ENCODE measurements at places on chromosomes 2 and 18.

DNA sequence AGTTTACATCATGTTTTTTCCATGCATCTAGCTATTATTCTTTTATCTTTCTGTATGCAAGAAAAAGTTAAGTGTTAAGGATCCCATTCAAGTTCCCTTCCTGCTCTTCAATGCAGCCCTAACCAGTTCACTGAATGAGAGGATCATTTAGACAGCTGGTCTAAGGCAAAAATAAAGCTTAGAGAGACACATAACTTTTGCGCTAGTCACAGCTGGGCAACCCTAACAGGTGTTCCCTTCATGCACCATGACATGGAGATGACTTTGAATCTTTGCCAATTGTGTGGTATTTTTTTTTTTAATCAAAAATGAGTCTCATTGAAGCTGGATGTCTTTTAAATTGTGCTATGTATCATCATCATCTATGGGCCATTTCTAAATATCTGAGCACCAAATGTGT, 393.8 kb upstream of the CYRIA start:
- no peak for DNase-seq

GRCh38 chr2:207073801-207074678, 91.7 kb downstream of the KLF7 start:
- peak; percentile 36 for DNase-seq

DNA sequence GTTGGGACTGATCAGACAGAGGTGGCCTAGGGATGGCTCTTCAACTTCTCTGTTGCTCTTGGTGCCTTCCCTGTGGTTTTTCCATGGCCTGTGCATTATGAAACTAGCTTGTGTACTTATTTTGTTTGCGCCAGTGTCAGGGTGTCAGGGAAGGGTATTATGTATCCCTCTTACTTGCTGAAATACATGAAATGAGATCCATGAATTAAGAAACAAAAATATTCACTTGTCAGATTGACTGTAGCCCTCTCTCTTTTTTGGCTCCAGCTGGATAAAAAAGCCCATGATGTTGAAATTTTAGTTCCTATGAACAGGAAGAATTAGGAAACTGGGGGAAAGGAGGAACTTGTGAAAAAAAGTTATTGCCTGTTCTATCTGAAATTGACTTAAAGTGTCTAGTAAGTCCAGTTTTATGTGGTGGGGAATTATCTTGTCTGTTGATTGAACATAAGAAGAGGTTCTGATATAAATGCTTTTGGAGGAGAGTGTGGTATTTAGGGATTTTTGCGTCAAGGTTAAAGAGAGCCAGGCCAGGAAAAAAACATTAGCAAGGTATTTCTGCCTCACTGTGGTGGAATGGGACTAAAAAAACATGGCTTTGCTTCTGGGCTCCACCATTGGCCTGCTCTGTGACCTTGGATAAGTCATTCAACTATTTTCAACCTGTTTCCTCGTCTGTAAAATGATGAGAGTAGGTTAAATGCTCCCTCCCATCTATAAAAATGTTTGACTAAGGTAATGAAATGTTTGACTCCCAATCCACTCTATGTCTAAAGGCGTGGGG, 12.0 kb downstream of the UGP2 start:
- peak; percentile 45 for DNase-seq

GRCh38 chr2:10124538-10125045, 2.1 kb downstream of the RRM2 start:
- DNase-seq = peak; percentile 89

DNA sequence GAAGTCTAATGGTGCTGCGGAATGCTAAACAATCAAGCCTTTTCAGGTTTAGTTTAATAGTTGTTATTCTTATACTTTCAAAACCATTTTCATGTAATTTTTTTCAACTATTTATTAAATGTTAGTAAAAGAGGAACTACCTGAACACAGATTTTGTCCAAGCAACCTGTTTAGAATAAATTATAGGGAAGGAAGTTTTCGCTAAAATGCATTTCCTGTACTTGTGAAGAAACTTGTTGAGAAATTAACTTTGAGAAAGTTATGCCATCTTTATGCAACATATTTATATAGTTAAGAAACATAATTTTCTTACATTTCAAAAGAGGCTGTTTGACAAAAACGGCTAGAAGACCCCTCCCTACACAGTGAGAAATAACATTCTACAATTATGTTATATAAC, 16.6 kb downstream of the MAP4K4 start:
- DNase-seq = no peak

DNA sequence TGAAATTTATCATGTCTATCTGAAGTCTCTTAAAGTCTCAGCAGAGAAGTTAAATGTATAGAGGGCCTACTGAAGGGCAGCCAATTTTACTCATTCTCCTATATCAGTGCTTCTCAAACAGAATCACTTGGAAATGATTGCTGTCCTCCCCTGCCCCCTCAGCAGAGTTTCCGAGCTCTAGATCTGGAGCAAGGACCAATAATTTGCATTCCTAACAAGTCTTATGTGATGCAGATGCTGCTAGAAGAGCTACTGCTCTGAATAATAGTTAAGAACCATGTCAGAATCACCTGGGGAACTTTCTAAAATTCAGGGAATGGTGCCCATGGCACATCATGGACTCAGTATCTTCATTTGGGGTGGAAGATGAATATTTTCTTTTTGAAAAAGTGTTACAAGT, 105.6 kb upstream of the EPHA4 start:
- no peak for DNase-seq

GRCh38 chr2:120520929-120521912, 175.3 kb downstream of the INHBB start:
- DNase-seq = peak; percentile 55

GRCh38 chr2:105143467-105144151, 97.9 kb upstream of the GPR45 start:
- DNase-seq = no peak

DNA sequence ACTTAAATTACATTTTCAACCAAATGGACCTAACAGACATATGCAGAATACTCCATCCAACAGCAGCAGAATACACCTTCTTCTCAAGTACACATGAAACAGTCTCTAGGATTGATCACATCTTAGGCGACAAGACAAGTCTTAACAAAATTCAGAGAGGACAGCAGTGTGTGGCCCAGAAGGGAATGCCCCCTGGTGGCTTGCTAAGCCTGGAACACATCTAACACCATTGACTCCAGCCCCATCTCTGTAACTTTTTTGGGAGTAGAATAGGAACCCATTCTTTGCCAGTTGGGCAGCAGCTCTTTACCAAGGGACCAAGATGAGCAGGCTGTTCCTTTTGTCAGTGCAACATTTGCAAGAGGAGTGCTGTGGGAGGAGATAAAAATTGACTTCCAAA, 249.9 kb downstream of the PLCL1 start:
- peak; percentile 44 for DNase-seq

- no peak for DNase-seq
Measured at GRCh38 chr2:96500385-96501066, 4.6 kb downstream of the NEURL3 start.

- no peak for DNase-seq
Measured at GRCh38 chr2:154882725-154883124, 184.2 kb downstream of the KCNJ3 start.

DNA sequence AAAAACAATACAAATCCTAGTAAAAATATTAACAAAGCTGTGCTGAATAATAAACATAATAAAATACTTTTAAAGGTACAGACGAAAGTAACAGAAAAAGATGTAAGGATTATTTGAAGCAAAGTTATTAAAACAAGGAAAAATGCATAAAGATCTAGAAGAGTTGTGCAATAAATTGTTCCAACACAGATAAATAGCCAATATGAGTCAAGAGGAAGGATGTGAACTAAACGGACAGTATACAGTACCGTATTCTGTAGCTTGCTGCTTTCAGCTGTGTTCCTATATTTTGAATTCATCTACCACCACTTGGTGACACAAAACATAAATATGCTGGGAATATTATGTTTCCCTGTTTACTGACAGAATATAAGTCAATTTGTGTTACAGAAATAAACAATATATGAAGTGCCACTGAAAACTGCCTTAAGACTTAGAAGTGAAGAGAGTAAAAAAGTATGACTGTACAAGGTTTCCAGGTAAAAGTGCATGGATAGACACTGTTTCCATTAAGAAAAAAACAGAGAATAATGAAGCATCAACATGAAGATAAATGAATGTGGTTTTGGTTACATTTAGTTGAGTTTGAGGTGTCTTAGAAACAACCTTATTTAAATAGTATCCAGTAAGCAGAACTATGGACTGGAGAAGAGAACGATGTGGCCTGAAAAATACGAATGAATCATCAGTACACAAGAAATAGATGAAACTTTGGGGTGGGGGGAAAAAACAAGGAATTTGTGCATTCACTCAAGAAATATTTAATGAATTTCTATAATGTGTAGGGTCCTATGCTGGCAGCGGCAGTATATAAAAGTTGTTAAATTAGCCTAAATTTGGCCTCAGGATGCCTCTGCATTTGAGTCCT, 13.1 kb downstream of the PPP3R1 start:
- DNase-seq = peak; percentile 63

- peak; percentile 2 for DNase-seq
Measured at GRCh38 chr2:175743011-175743410, 259.1 kb downstream of the LNPK start.

- DNase-seq = no peak
Measured at GRCh38 chr2:32783933-32784332, 156.1 kb downstream of the TTC27 start.

DNA sequence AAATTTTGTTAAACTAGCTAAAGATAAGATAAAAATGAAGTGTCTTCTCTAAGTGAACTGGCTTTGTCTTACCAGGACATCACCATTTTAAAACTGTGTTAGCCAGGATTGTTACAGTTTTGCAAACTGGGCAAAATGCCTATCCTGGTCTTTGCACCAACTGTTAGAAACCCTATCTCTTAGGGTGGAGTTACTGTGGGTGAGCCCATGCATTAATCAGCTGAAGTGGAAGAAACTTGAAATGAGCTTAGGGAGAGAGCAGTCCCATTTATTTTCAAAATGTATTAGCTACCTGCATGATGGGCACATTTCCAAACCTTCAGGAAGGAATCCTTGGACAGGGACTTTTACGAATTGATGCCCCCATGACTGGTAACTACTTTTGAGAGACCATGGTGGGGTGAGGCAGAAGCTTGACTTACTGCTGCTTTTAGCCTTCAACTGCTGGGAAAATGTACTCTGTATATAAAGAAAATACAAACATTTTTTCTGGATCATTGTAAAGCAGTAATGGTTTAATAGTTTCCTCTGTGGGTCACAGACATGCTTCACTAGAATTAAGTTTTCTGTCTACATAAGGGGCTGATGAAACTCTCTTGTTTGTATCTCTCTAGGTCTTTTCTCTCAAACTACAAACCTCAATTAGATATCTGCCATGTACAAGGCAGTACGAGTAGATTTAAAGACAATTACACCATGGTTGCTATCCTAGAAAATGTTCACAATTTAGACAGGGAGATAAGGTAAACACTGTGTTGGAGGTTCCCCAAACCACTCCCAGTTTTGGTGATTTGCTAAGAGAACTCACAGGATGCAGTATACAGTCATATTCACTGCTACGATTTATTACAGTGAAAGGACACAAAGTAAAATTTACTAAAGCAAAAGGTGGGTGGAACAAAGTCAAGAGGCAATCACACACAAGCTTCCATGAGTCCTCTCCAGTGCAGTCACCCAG, 321.4 kb upstream of the MMADHC start:
- DNase-seq = peak; percentile 61

DNA sequence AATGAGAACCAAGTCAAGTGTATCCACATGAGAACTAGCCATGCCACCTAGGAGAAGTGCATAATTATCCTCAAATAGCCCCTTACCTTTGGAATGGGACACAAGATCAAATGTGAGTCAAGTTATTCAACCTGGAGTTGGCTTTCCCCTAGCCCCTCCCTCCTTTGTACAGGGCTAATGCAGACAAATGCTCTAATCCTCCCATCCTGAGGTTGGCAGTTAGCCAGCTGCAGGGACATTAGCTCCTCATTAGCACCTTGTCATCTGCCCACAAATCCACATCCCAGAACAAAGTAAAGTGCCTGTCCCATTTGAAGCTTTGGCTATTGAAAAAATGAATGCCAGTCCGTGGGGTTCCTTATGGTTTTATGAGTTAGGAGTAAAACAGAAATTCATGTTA, 294.1 kb upstream of the FANCL start:
- DNase-seq = no peak

DNA sequence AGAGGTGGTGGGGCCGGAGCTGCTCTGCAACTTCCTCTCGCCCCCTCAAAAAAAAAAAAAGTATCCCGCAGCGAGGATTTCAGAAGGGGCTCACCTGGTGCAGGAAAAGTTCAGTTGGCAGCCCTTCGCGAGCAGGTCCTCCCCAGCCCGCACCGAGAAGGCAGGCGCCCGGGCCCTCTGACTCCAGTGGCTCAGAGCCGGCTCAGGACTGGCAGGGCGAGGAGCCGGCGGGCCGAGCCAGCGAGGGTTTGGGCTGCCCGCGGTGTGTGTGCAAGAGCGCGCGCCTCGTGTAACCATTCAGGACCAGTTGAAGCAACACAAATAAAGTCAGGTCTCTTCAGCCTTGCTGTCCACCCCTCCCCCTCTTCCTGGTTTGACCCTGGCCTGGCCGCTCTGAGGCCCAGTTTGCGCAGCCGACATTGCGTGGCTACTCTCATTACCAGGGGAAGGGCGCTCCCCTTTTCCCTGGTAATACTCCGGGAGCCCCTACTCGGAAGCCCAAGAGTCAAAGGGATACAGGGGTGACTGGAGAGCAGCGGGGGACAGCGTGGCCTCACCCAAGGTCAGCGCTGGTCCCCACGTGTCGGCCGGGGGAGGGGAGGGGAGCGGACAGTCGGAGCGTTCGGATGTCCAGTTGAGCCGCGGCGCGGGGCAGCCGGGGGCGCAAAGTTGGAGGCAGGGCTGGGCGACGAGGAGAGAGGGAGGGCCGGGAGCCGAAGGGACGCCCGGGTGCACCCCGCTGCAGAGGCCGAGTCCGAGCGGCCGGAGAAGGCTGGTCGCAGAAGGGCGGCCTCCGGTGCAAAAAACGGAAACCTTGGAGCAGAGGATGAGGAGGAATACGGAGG, 12.3 kb downstream of the EN1 start:
- DNase-seq = no peak
